Breast epithelium (tissue), 4 donors: ENCODE measurements at places on chromosomes 6 and 20. TPM values are rescaled to one million over a fixed set of nuclear protein-coding genes. Genes with fewer than 3 reads are reported as not detected.

- DNase-seq, result peak; percentile 91
These were observed 540 bp upstream of the CD164 start for GRCh38 chr6:109382576-109383437.

DNA sequence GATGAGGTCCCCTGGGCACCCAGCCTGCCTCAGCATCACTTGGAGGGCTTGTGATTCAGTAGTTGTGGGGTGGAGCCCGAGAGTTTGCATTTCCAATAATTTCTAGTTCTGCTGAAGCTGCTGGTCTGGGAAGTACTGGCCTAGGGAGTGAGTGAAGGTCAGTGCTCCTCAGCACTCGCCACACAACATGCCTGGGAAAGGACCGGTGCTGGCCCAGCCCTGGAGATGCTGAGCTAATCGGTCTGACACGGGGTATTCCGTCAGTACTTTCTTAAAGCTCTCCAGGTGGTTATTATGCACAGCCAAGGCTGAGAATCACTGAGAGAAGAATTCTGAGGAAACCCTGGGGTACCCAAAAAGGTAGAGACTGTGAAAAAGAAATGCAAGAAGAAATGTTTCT is 228.2 kb downstream of the TMEM242 start:
- no peak for DNase-seq

- no peak for DNase-seq
These were observed 527.0 kb downstream of the CDH26 start for GRCh38 chr20:60485012-60485760.

DNA sequence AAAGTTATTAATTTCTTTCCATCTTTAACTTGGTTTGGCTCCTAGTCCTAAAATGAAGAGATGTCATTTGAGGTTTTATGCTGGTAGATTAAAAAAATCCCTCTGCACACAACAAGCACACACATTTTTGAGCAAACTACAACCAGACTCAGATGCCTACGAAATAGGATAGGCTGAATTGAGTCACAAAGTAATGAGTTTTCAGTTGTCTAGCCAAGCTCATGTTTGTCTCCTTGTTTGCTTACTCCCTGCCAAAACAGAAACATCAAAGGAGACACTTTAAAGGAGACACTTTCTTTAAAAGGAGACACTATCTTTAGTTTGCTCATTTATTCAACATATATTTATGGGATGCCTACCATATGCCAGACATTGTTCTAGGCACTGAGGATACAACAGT is 56.2 kb downstream of the TPBG start:
- no peak for DNase-seq

- DNase-seq, result no peak
These were observed 268.3 kb upstream of the FAM83B start for GRCh38 chr6:54578261-54578660.

DNA sequence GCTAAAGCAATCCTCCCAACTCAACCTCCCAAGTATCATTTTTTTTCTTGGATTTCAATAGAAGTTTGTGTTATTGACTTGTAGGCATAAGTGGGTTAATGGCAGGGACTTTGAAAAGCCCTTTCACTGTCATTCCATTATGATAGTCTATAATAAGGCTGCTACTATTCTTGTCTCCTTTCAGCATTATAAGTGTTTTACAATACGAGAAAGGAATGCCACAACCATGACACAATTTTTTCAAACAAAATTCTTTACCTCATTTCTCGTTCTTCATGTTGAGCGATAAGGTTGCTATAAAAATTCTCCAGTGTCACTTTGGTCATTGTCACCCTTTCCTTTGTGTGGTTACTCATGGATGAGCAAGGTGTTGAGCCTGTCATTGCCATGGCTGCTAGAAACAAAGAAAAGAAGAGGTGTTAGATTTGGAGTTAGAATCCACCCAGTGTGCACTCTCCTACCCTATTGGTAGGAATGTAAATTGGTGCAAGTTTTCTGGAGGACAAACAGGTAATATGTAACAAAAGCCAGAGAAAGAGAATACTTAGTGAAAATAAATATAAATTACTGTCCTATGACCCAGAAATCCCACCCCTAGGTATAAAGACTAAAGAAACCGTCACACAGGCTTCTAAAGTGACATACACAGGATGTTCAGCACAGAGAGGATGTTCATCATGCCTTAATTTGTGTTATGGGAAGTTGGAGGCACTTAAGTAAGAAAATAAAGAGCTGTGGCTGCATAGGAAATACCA is 7.3 kb downstream of the STK38 start:
- DNase-seq, result no peak

GRCh38 chr6:134707342-134708031 is 242.4 kb downstream of the ALDH8A1 start:
- no peak for DNase-seq

Gene CDH22
- 0.66 TPM for total RNA-seq
